ENCODE measurements at places on chromosomes 5 and 9. TPM values are rescaled to one million over a fixed set of nuclear protein-coding genes. Genes with fewer than 3 reads are reported as not detected.

DNA sequence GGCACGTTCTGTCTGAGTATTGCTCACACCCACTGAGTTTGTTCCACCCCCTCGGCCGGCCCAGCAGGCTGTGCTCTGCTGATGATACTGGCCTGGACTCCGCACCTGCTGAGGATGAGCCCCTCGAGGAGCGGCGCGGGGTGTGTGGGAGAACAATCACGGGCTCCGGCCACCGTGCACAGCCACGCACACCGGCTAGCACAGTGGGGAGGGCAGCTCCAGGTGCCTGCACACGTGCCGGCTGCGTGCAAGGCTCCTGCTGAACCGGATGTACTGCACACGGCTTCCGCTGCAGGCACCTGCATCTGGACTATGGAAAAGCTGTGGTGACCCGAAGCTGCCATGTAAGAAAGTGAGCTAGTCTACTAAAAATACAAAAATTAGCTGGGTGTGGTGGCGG is 485.2 kb upstream of the CDH9 start:
- no peak for DNase-seq

Gene TAF1L
- not detected for total RNA-seq

- DNase-seq: no peak
These were observed 48.9 kb upstream of the TDRD7 start for GRCh38 chr9:97362777-97363545.

- no peak for DNase-seq
These were observed 893 bp upstream of the SH2D3C start for GRCh38 chr9:127779136-127779981.

Gene TRAF1
- total RNA-seq: 8.0 TPM

Measured in sciatic nerve (tissue), 2 donors.